Kidney glomerular epithelial cell (primary cell): ENCODE measurements at places on chromosomes 1 and 21.

DNA sequence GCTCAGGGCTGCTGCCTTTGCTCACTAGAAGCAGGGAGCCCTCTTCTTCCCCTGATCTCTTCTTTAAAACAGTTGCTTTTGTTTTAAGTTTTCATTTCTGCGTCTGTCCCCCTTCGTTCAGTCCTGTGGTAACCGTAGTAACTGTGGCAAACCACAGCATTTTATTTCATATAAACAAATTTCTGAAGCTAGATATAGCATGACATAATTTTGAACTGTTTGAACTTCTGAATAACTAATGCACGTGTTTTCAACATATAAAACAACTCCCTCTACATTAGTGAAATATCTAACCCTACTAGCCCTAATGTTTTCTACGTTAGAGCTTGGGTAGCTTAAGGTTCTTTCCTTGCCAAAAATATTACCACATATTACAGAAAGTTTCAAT is 104.6 kb downstream of the DISP1 start:
- no peak for DNase-seq

- DNase-seq, result no peak
Measured at GRCh38 chr1:174877208-174877673, 122.5 kb upstream of the CACYBP start.

DNA sequence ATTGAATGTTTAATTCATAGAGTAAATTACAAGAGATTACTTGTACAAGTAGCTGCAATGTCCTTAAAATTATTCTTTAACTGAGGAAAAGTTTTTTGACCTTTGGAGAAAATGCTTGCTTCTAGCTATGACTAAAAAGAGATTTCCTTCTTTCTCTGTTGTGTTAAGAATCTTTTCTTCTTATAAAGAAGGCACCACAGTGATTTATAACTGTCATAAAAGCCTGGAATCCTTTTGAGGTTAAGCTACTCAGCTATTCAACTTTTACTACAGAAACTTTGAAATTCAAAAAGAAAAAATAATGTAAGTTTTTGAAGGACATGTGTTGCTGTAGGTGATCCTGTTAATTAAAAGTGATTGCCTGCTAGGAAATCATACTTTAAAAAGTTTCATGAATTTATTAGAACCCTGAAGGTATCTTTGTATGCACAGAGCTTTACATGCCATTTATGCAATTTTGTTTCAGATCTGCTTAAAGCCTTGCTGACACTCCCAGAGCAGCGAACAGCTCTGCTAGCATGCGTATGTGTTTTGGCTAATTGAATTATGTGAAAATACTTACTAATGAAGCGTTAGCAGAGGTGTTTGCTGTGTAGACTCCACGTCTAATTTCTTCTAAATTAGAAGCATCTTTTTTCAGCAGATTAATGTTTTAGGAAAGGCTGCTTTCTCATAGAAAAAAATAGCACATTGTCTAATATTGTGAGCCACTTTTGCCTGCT is 94.7 kb upstream of the SMYD2 start:
- DNase-seq, result no peak

GRCh38 chr1:93976711-93977597 is 67.7 kb upstream of the GCLM start:
- DNase-seq, result no peak
